ENCODE measurements at places on chromosomes 13 and 19. TPM values are rescaled to one million over a fixed set of nuclear protein-coding genes. Genes with fewer than 3 reads are reported as not detected.
A peak's percentile ranks its signal among the peaks of the same experiment; 100 is the strongest.

GRCh38 chr19:51123381-51123800 is 1.3 kb upstream of the SIGLEC9 start:
- H3K36me3 ChIP-seq: no peaks in the 10 kb centered on the region
- no peak for DNase-seq
- H3K27ac ChIP-seq: no peak overlapping the region
- H3K4me1 ChIP-seq: peaks cover 9% of the 10 kb centered on the region
- no peak overlapping the region for H3K4me3 ChIP-seq

GRCh38 chr19:19741184-19741583 is 8.3 kb upstream of the ZNF14 start:
- no peak overlapping the region for H3K4me3 ChIP-seq
- no peaks in the 10 kb centered on the region for H3K27me3 ChIP-seq
- no peaks in the 10 kb centered on the region for H3K4me1 ChIP-seq

FXYD3 gene
- total RNA-seq: 8.3 TPM

DNA sequence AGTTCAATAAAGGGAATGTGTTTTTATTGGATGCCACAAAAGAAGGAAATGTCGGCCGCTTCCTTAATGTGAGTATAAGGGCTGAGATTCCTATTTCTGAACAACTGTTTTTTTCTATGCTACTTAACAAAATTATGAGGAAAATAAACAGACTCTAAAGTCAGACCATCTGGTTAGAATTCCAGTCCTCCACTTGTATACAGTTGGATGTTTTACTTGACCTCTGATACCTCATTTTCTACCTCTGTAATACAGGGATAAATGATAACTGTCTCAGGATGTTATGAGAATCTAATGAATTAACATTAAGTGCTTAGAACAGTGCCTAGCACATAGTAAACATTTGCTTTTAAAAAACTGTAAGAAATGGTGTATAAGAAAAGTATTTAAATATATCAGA is 7.2 kb upstream of the PHF11 start:
- H3K4me1 ChIP-seq: no peaks in the 10 kb centered on the region
- no peaks in the 10 kb centered on the region for H3K27me3 ChIP-seq
- H3K4me3 ChIP-seq: no peak overlapping the region

DNA sequence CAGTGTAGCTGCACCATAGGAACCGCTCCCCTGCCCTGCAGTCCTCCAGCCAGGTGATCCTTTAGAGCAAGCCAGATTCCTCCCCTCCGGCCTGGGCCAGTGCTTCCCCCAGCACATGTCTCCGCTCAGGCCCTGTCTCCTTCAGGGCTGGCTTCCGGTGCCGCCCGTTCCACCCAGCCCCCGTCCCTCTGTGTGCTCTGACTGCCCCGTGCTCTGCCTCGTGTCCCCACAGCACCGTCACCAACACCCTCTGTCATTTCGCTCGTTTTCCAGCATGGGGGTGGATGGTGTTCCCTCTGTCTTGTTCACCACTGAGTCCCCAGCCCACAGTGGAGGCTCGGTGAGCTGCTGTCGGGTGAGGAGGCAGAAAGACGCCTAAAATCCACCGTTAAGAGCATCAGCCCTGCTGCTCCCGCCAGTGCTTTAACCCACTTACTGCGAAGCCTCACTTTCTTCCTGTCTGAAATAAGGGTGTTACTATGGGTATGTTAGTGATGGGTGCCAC is 54.5 kb downstream of the TSSK6 start:
- H3K4me3 ChIP-seq: peak overlapping the region; percentile 17
- DNase-seq: no peak
- H3K27me3 ChIP-seq: no peaks in the 10 kb centered on the region
- H3K4me1 ChIP-seq: peaks cover 82% of the 10 kb centered on the region
- peaks cover 7% of the 10 kb centered on the region for H3K36me3 ChIP-seq

DNA sequence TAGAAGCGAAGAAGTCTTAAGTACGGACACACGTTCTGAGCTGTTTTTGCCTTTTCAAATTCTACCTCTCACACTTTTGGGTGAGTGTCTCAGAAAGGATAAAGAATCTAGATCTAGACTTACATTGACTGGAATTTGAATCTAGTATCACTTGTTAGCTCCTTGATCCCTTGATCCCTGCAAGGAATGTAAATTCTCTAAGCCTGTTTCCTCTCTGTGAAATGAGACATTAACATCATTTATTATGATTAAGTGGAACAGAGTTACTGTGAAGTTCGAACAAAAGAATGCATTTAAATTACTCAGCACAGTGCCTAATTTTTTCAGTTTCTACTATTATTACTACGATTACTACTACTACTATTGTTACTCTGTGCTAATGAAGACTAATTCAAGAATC is 86.6 kb upstream of the POSTN start:
- H3K4me1 ChIP-seq: peaks cover 11% of the 10 kb centered on the region
- no peaks in the 10 kb centered on the region for H3K27me3 ChIP-seq
- H3K4me3 ChIP-seq: no peak overlapping the region
- no peaks in the 10 kb centered on the region for H3K36me3 ChIP-seq

- H3K4me3 ChIP-seq: no peak overlapping the region
- no peaks in the 10 kb centered on the region for H3K36me3 ChIP-seq
- H3K27me3 ChIP-seq: no peaks in the 10 kb centered on the region
- no peak for DNase-seq
These were observed 42.8 kb upstream of the MEDAG start for GRCh38 chr13:30863231-30863630.

- no peaks in the 10 kb centered on the region for H3K36me3 ChIP-seq
- no peaks in the 10 kb centered on the region for H3K27me3 ChIP-seq
These were observed 180.5 kb downstream of the COL4A1 start for GRCh38 chr13:110126391-110126961.

DNA sequence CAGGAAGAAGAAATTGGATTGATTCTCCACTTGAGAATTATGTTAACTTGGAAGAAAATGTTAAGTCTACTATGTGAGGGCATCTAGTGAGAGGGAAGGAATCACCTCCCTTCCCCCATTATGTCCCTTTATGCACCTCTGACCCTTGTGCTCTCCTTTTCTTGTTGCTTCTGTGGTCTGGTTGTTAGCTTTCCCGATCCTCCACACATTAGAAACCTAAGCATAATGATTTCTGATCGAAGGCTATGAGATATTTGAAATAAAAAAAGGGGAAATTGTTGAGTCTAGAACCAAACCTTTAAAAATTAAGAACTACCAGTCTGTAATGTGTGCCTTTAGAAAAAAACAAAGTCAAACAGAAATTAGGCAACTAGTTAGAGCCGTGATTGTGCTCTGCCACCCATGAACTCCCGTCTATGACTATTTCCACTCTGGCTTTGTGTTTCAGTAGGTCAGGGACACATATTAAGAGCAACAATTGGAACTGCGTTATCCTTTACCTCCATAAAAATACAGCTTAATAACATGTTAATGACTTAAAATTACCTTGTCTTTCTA is 463 bp upstream of the GPC6 start:
- H3K36me3 ChIP-seq: peaks cover 3% of the 10 kb centered on the region
- H3K27me3 ChIP-seq: no peaks in the 10 kb centered on the region
- no peak for DNase-seq
- H3K4me1 ChIP-seq: peaks cover 45% of the 10 kb centered on the region
